ENCODE measurements at places on chromosomes 12 and 14. TPM values are rescaled to one million over a fixed set of nuclear protein-coding genes. Genes with fewer than 3 reads are reported as not detected.

Gene IGFBP6
- 103 TPM for total RNA-seq

Gene ANO4
- total RNA-seq: 1.1 TPM

Gene ADAM21
- total RNA-seq: 1.6 TPM

Gene TAS2R19
- total RNA-seq: 0.24 TPM

Gene CLEC2A
- total RNA-seq: not detected

Gene PPP1R1A
- total RNA-seq: not detected

Gene AHNAK2
- total RNA-seq: 3.7 TPM

Gene KRT1
- not detected for total RNA-seq

Gene TAS2R7
- total RNA-seq: not detected

Gene CEP170B
- 5.9 TPM for total RNA-seq

Gene SYNE3
- 6.0 TPM for total RNA-seq

Gene FOXA1
- not detected for total RNA-seq

- DNase-seq: no peak
These were observed 175.3 kb downstream of the PLCZ1 start for GRCh38 chr12:18562531-18562930.

- peak; percentile 53 for DNase-seq
These were observed 59.1 kb upstream of the MED13L start for GRCh38 chr12:116336542-116337065.

GRCh38 chr12:101209319-101210302, at the start of gene SLC5A8:
SLC5A8 (minus strand) TSS chr12:101210238; CDS start chr12:101209848, 390 bp downstream.
- no peak for DNase-seq

DNA sequence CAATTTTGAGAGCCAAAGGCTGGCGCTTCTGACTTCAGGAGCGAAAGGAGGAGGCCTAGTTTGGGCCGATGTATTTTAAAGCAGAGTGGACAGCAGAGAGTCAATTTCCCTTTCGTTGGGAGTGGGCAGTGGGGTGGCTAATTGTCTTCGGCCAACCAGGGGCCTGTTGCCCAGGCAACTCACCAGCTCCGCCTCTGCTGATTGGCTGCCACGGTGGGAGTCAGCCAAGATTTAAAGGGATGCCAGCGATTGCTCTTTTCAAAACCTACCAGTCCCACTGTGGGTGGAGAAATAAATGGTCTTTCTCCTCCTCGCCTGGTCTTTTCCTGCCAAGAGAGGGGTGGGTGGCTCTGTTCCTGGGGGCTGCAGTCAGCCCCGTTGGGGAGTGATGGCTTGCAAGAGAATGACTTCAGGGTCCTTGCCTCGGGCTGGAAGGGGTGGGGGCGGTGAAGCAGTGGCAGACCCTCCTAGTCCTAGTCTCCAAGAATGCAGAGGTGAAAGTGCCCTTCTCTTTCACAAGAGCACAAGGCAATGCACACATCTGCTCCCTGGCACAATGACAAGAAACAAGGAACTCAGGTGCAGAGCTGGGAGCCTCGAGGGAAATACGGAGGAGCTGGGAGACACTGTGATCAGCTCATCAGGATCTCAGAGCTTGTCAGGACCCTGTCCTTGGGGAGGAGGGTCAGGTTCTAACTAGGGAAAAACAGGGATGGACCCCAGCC, 37.7 kb downstream of the RASAL1 start:
- no peak for DNase-seq

- no peak for DNase-seq
These were observed 495.4 kb upstream of the TMEM132C start for GRCh38 chr12:127771546-127771945.

GRCh38 chr14:90416720-90417119, 19.9 kb downstream of the CALM1 start:
- no peak for DNase-seq

- no peak for DNase-seq
These were observed 90.0 kb upstream of the CCDC196 start for GRCh38 chr14:66396164-66396563.

DNA sequence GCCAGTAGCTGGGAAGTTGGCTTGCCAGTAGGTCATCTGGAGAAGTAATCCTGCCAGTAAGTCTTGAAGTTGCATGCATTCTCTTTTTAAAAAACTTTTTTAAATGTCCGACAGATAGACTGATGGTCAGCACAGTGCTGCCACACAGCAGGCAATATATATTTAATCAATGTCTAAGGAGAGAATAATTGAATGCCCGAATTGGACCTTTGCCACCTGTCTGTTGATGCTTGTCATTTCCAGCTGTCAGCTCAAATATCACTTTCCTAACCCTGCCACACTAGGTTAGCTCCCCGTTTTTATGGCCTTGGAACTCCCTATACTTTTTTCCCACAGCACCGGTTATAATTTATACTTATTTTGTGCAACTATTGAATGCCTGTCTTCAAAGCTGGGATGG, 2.1 kb upstream of the SLC15A4 start:
- no peak for DNase-seq
